DMS79 treated with DMSO at 0.1 percent for 48 hours (cell line): ENCODE measurements at places on chromosomes 6 and 20.
A peak's percentile ranks its signal among the peaks of the same experiment; 100 is the strongest.

DNA sequence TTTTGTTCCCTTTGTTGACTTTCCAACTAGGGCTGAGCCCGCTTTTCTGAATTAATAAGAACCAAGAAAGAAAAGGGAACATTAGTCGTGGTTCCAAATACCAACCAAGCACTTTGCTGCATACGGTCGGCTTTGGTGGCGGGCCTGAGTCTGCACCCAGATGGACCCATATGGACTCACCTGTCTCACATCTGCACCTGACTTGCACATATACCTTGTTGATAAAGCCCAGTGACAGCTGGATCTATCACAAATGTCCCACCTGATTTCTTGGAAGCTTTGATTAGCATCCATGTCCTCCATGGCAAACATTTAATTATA is 39.0 kb downstream of the TPD52L1 start:
- no peak for DNase-seq

- no peak for DNase-seq
Observed at GRCh38 chr20:59984541-59984940, 26.3 kb downstream of the CDH26 start.

DNA sequence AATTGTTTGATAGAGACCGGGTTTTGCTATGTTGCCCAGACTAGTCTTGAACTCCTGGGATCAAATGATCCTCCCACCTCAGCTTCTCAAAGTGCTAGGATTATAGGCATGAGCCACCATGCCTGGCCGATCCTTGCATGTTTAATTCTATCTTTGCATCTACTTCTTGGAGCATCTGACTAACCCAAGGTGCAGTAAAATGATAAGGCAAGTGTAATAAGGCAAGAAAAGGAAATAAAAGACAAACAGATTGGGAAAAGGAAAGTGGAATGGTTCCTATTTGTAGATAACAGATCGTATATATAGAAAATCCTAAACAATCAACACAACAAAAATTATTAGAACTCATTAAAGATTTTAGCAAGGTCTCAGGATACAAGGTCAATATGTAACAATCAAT is 36.8 kb upstream of the SNX9 start:
- no peak for DNase-seq

- DNase-seq: no peak
Observed at GRCh38 chr6:165573671-165574070, 89.4 kb downstream of the PDE10A start.

DNA sequence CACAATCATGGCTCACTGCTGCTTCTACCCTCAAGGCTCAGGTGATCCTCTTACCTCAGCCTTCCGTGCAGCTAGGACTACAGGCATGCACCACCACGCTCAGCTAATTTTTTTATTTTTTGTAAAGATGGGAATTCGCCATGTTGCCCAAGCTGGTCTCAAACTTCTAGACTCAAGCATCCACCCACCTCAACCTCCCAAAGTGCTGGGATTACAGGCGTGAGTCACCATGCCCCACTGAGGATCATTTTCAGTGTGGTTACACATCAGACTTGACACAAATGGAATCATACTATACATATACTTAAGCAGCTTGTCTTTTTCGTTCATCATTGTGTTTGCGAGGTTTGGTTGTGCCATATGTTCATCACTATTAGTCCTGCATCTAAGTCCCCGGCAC is 26.6 kb downstream of the ZC3H12D start:
- no peak for DNase-seq

DNA sequence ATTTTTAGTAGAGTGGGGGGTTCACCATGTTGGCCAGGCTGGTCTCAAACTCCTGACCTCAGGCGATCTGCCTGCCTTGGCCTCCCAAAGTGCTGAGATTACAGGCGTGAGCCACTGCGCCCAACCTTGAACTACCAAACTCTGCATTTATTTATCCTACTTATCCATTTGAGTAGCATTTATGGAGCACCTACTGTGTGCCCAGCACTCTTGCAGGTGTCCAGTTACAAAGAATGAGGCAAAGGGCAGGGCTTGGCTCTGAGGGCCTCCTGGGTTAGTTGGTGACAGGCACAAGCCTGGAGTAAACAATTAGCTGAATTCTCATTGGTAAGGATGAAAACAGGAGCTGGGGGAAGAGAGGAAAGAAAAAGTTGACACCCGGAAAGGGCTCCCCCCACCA is 93.4 kb upstream of the FOXP4 start:
- DNase-seq: no peak

- peak; percentile 49 for DNase-seq
Observed at GRCh38 chr20:2136275-2136674, 34.6 kb downstream of the STK35 start.

DNA sequence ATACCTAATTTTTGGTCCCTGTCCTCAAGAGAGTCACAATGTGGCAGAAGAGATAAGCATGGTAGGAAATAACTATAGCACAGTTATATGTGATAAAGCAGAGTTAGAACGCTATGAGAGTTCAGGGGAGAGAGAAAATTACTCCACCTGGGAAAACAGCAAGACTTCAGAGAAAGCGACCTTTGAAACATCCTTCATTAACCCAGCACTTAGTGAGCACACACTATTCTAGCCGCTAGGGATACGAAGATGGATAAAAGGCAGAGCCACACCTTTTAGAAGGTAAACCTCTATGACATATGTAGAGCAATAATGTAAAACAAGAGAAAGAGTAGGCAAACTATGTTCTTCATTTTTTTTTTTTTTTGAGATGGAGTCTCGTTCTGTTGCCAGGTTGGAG is 264.3 kb downstream of the PTPRK start:
- DNase-seq: no peak

DNA sequence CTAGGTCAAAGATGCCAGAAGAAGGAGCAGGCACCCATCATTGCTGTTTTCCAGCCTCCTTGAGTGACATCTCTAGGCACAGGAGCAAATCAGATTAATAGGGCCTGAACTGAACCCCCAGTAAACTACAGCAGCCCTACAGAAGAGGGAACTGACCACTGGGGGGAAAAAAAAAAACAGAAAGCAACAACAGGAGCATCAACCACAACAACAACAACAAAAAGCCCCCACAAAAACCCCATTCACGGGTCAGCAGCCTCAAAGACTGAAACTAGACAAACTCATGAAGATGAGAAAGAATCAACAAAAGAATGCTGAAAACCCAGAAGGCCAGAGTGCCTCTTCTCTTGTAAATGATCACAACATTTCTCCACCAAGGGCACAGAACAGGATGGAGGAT is 537.4 kb upstream of the BTBD3 start:
- no peak for DNase-seq

- no peak for DNase-seq
Observed at GRCh38 chr20:48624315-48625020, 203.3 kb downstream of the PREX1 start.

DNA sequence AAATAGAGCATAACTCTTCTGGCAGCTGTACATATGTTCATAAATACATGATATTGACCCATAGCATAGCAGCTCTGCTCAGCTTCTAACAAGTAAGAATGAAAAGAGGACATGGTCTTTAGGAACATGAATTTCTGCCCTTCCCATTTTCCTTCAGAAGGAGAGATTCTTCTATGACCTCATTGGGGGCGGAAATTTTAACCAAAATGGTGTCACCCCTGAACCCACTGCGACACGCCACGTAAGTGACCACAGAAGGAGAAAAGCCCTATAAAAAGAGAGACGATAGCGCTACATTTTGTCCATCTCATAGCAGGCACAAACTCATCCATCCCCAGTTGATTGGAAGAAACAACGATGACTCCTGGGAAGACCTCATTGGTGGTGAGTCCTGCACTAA is at the start of gene IL17A:
TSS of gene IL17A (plus strand) at position 301 of the 400 bp plus-strand sequence. CDS start at position 358, 57 bp downstream.
- no peak for DNase-seq

DNA sequence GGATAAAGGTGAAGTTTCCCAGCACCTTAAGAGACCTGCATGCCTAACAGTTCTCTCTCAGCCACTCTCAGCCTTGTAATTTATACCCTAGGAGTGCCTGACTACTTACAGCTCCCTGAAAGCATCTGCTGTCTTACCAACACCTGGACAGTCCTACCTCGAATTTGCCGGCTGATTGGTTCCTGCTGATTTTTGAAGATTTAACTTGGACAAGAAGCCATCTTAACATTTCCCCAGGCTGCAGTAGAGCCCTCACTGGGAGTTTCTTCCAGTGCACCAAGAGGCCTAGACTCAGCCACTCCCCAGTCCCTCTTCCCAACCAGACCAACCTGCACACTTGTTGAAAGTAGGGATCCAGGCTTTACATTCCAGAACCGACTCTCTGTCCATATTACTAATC is 174.5 kb downstream of the LINC00237 start:
- no peak for DNase-seq

DNA sequence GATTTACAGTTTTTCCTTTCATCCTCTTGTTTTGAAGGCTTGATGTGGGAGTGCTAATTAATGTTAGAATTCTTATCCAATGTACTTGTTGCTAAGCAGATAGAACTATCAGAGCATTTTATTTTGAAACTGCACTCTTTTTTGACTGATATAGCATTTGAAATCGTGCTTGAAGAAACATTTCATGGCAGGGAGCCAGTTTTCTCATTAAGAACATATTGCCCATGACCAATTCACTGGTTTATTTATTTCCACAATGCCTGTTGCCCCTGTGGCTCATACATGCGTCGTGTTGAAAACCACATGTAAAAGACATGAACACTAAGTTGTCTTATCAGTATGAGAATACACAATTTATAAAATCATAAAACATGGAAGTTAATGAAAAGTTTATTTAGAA is 479.7 kb upstream of the FLRT3 start:
- DNase-seq: no peak

GRCh38 chr6:86715676-86716075 is 221.7 kb upstream of the HTR1E start:
- DNase-seq: no peak

- peak; percentile 3 for DNase-seq
Observed at GRCh38 chr20:47854687-47855212, 69.5 kb upstream of the SULF2 start.
